ENCODE measurements at places on chromosomes 2 and 18. TPM values are rescaled to one million over a fixed set of nuclear protein-coding genes. Genes with fewer than 3 reads are reported as not detected.

The GKN1 gene
- not detected for total RNA-seq

The CCDC102B gene
- 43.7 TPM for total RNA-seq

The CXCR1 gene
- 5.3 TPM for total RNA-seq

The CRYGD gene
- total RNA-seq: not detected

The FAP gene
- total RNA-seq: 5.4 TPM

The KCNG2 gene
- total RNA-seq: 0.46 TPM

The SPATS2L gene
- total RNA-seq: 92.7 TPM

The MATN3 gene
- total RNA-seq: 11.7 TPM

The C1QL2 gene
- total RNA-seq: not detected

The RAX gene
- total RNA-seq: not detected

The IL36G gene
- total RNA-seq: not detected

The CYP26B1 gene
- total RNA-seq: 3.8 TPM

All from upper lobe of right lung (tissue), 1 donor.